ENCODE measurements at places on chromosomes 11 and 22.

DNA sequence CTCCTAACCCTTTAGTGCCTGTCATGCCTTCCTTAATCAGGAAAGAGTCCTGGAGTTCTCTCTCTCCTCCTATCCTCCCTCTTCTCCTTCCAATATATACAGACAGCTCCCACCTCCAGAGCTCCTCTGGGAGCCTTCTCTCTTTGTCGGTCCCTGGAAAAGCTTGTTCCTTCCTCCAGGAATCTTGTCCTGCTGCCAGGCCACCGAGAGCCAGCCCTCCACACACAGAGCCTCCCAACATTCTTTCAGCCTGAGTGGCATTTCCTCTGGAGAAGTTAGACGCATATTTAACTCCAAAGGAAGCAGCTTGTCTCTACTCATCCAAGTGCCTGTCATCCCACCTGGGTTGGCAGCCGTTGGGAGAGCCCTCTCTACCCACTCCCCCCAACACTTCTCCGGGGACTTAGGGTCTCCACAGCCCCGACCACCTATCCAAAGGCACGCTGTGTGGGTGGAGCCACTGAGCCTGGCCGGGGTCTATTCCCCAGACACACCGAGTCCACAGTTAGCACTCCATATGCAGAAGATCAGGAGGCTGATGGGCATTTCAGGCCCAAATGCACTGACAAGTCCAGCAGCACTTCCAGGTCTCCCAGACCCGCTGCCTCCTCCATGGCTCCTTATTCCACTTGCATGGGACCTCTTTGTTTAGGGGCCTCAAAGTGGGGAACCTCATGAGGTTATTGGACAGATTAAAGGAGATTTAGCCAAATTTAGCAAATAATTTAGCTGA is 31.1 kb downstream of the DKK3 start:
- DNase-seq = no peak

DNA sequence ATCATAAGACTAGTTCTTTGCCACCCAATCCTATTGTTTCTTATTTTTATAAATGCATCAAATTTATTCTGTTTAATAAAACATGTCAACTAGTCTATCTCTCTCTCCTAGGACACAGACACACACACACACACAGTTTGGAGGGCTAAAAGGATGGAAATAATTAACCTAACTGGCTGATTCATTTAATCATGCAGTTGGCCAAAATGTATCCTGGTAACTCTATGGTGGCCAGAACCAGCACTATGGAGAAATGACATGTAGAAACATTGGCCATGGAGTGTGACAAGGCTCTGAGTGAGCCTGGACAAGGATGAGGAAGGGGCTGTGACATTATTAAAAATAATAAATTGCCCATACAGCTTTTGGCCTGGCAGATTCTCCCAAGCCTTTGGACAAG is 64.1 kb downstream of the CLPB start:
- DNase-seq = no peak

GRCh38 chr11:102957953-102958352 is 2.4 kb upstream of the MMP13 start:
- no peak for DNase-seq

GRCh38 chr11:19880088-19880345 is 167.4 kb downstream of the NAV2 start:
- DNase-seq = no peak
